Smooth muscle cell of trachea (primary cell): ENCODE measurements at places on chromosomes 11 and 22. TPM values are rescaled to one million over a fixed set of nuclear protein-coding genes. Genes with fewer than 3 reads are reported as not detected.

The CDC42BPG gene
- 0.15 and 0.33 TPM in 2 replicates for total RNA-seq

The TYR gene
- total RNA-seq = not detected in 2 replicates

The OR52E8 gene
- not detected in 2 replicates for total RNA-seq

The OR56B4 gene
- not detected in 2 replicates for total RNA-seq

The MS4A7 gene
- total RNA-seq = not detected in 2 replicates

The SCUBE1 gene
- 0.33 and 0.58 TPM in 2 replicates for total RNA-seq
